ENCODE measurements at places on chromosomes 5 and 9.

DNA sequence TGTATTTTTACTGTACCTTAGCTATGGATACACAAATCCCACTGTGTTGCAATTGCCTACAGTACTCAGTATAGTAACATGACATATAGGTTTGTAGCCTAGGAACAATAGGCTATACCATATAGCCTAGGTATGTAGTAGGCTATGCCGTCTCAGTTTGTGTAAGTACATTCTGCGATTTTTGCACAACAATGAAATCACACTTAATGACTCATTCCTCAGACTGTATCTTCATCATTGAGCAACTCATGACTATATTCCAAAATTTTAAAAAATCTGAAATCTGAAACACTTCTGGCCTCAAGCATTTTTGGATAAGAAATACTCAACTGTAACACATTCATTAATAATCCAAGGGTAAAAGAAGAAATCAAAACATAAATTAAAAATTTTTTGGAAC lies 666.8 kb upstream of the GRAMD2B start:
- DNase-seq: no peak

DNA sequence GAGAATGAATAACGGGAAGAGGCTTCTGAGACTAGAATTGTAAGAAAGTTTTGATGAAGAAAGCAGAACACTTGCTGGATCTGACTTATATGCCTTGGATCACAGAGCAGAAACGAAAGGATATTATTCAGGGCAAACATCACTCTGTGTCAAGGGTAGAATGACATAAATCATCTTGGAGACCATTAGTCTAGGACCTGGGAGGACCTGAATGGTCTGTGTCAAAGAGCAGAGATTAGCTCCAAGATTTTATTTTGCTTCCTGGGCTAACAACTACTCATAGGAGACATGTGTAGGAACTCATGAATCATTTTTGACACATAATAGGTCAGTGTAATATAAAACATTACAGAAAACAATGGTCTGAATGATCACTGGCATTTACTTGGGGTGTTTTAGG lies 417.9 kb downstream of the SLCO4C1 start:
- DNase-seq: no peak

DNA sequence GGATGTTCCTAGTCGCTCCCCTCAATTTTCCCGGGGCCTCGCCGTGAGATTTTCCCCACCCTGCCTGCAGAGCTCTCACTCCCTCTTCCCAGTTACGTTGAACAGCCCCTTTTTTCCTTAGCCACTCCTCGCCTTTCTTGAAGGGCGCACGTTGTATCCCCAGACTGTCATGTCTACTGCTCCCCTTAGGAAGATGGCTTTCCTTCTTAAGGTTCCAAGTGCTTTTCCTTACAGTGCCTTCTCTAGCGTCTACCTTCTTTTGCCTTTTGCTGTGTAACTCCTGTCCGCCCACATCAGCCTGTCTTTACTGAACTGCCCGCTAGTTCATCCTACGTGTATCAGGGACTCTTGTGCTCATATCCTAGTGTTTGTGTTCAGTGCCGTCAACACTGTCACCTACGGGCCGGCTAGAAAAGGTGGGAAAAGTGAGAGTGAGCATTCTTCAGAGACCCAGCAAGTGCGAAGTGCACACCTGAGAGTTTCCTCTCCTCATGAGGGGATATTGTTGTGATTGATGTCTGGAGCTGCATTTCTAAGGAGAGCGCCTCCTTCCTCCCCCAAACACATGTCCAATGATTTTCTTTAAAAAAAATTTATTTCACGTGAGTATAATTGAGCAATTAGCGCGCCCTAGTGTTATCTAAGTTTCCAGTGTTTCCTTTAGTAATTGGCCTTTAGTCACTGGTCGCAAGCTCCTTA lies 764 bp downstream of the CAMLG start:
- DNase-seq: no peak

DNA sequence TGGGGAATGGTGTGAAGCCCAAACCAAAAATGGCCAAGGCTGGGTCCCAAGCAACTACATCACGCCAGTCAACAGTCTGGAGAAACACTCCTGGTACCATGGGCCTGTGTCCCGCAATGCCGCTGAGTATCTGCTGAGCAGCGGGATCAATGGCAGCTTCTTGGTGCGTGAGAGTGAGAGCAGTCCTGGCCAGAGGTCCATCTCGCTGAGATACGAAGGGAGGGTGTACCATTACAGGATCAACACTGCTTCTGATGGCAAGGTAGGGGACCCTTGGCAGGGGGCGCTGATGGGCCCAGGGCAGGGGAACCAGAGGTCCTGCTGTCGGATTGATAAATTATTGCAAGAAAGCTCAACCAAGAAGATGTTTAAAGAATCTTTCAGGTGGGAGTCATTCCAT lies 19.8 kb downstream of the ABL1 start:
- no peak for DNase-seq

DNA sequence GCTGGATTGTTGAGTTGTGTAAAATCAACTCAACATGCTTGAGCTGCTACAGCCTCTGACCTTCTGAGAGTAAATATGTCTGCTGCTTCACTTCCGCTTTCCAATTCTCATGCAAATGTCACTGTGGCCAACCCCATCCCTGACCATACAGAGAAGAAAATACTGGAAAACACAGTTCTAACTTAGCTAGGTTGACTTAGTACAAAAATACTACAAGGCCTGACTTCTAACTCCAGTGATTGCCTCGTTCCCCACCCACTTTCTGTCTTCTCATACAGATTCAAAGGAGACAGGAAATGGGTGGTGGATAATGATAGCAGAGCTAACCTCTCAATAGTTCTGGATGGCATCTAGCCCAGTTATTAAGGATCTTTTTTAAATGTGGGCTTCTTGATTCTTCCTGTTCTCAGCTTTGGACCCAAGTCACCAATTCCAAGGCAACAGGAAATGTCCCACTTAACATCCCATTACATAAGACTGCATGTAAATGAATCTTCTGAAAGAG lies 226.6 kb upstream of the SLC24A2 start:
- no peak for DNase-seq

DNA sequence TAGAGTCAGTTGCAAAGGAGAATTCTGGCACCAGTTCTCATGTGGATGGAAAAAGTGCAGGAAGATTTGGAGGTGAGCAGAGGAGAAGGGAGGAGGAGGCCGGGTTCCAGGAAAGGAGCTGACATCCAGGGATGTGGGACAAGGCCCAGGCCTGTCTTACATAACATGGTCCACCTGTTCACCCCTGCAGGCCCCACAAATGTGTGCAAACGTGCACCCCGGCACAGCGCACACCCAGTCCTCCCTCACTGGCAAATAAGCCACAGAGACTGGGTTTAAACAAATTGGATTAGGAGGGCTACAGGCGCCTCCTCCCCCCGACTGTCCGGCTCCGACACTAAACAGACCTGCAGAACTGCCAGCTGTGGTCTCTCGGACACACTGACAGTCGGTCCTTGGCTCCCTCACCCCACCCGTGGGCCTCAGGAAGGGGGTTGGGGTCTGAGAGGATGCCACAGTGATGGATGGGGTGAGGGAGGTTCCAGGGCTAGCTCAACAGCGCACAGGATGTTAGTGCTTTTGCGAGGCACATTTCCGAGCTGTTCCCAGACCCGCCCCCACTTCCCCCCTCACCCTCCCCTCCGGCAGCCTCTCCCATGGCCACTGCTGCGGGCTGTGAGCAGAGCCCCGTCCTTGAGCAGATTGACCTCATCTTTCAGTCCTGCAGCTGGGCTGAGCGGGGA lies 43.4 kb upstream of the IL17B start:
- DNase-seq: no peak

DNA sequence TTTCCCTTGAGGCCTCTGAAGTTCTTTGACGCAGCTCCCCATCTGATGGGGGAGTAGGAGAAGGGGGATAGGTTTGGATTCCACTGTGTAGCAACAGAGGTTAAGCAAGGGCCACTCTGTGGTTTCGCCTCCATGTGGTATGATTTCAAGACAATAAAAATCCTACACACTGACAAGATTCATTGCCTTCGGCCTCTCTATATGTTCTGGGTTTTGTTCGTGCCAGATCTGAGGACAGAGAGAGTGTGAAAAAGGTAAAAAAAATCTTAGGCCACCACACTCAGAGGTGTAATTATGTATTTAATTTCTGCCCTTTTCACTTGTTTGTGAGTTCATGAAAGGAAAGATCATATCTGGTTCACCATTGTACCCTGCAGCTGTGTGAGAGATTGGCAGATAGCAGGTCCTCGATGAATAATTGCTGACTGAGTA lies 715.2 kb upstream of the ZNF608 start:
- DNase-seq: no peak

- no peak for DNase-seq
Measured at GRCh38 chr5:171355302-171355724, 32.3 kb upstream of the NPM1 start.

GRCh38 chr9:14270358-14271092 lies 43.4 kb downstream of the NFIB start:
- no peak for DNase-seq
